Activated effector memory CD4-positive, alpha-beta T cell treated with Interleukin-2 at 50 U/mL for 16 hours (primary cell): ENCODE measurements at places on chromosomes 16 and 17.

DNA sequence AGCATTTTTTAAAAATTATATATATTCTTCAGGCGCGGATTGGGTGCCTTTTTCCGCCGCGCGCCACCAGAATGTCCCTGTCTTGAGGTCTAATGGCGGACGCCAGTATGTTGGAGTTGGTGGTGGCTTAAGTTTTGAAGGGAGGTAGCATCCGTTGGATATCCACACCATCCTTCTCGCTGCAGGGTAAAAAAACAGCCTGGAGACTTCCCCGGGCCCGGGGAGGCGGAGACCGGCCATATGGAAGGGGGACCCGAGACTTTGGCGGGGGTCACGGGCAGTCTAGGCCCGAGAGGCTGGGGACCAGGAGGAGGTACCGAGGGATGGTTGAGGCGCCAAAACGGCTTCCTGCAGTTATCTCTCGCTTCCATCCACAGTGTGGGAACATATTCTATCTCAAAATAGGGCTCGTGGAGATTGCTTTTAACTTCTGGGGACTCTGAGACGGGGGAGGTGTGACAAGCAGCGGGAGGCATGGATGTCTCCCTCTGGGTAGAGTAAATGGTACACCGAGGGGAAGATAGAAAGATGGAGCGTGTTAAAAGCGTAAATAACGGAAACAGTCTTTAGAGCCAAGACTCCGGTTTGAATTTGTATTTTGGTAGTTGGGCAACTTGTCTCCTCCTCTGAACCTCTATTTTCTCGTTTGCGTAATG is at the start of gene SF3B3:
Gene SF3B3 (plus strand): TSS at position 74 of the 656 bp plus-strand sequence. CDS start 2,841 bp downstream, outside the sequence.
- peak; percentile 69 for DNase-seq

GRCh38 chr16:29756654-29757053 is 10.9 kb upstream of the C16orf54 start:
- no peak for DNase-seq

- DNase-seq = no peak
Measured at GRCh38 chr16:19309178-19309577, 23.6 kb downstream of the CLEC19A start.

DNA sequence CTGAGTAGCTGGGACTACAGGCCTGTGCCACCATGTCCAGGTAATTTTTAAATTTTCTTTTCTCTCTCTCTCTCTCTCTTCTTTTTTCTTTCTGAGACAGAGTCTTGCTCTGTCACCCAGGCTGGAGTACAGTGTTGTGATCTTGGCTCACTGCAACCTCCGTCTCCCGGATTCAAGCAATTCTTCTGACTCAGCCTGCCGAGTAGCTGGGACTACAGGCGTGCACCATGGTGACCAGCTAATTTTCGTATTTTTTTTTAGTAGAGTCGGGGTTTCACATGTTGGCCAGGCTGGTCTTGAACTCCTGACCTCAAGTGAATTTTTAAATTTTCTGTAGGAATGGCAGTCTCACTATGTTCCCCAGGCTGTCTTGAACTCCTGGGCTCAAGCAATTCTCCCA is 11.1 kb upstream of the ZNF652 start:
- DNase-seq = no peak

GRCh38 chr17:57445772-57446472 is 189.6 kb downstream of the MSI2 start:
- DNase-seq = no peak

GRCh38 chr16:78705694-78706093 is 606.2 kb downstream of the WWOX start:
- DNase-seq = no peak
